ENCODE measurements at places on chromosomes 12 and 14. TPM values are rescaled to one million over a fixed set of nuclear protein-coding genes. Genes with fewer than 3 reads are reported as not detected.

Gene HOXC10
- total RNA-seq = not detected

Gene NPFF
- total RNA-seq = not detected

Gene KLHDC2
- total RNA-seq = 97.5 TPM

Gene RAB15
- total RNA-seq = 5.2 TPM

Gene PTCSC3
- not detected for total RNA-seq

Gene SERPINA10
- not detected for total RNA-seq

Gene ACOT6
- total RNA-seq = not detected

Gene RGS6
- not detected for total RNA-seq

Gene CLEC1B
- not detected for total RNA-seq

Gene CD63
- 2,090 TPM for total RNA-seq

Gene DLGAP5
- total RNA-seq = 10.2 TPM

Gene LPAR5
- not detected for total RNA-seq

Gene IFNG
- not detected for total RNA-seq

Gene SDR39U1
- 11.8 TPM for total RNA-seq

Gene PLEKHG7
- not detected for total RNA-seq

Gene CCDC177
- not detected for total RNA-seq

Gene AQP2
- total RNA-seq = not detected

Gene TAS2R19
- 5.1 TPM for total RNA-seq

Gene NDRG2
- total RNA-seq = 1.0 TPM

Gene PAPLN
- total RNA-seq = 3.2 TPM

Gene RHNO1
- 13.0 TPM for total RNA-seq

Gene PMCH
- total RNA-seq = 0.30 TPM

Gene CD4
- total RNA-seq = 0.26 TPM

Gene CCDC198
- not detected for total RNA-seq

Gene RERG
- 0.65 TPM for total RNA-seq

Gene FGD4
- 28.5 TPM for total RNA-seq

Gene GYS2
- total RNA-seq = not detected

Gene CNTN1
- total RNA-seq = 1.8 TPM

Gene RASSF9
- 3.9 TPM for total RNA-seq

Gene ALDH1L2
- total RNA-seq = 58.2 TPM

Gene IL31
- not detected for total RNA-seq

Gene TSPAN11
- 0.13 TPM for total RNA-seq

Gene CABP1
- 21.4 TPM for total RNA-seq

Gene INSM2
- total RNA-seq = not detected

Gene COQ6
- 16.7 TPM for total RNA-seq

Gene AMN
- total RNA-seq = 0.07 TPM

Gene WDHD1
- 10.5 TPM for total RNA-seq

Gene BCL7A
- total RNA-seq = 6.6 TPM

Gene ADSS1
- 16.3 TPM for total RNA-seq

Gene ZFP36L1
- total RNA-seq = 54.8 TPM

Gene RBP5
- not detected for total RNA-seq

Measured in smooth muscle cell of the pulmonary artery (primary cell).